GM12864 (cell line): ENCODE measurements at places on chromosomes 12 and 14.

DNA sequence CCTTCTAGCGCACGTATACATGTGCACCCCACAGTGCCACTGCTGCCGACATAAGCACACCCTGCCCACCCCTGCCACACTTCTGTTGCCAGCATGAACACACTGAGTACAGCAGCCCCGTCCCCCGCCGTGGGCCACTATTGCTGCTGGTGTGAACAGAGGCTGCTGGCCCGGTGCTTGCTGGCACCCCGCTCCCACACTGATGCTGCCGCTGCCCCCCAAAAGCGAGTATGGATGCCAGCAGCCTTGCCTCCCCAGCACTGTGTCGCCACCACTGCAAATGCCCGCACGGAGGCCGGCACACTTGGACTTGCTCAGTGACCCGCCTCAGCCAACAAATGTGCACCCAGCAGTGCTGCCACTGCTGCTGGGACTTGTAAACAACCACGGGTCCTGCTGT, 872.4 kb upstream of the ATXN7L3B start:
- DNase-seq = no peak

- DNase-seq = no peak
Measured at GRCh38 chr12:26628234-26628633, 204.8 kb downstream of the ITPR2 start.

- DNase-seq = no peak
Measured at GRCh38 chr14:88911809-88912208, 87.4 kb downstream of the TTC8 start.

GRCh38 chr14:41606282-41606531, 469 bp upstream of the LRFN5 start:
- no peak for DNase-seq

GRCh38 chr12:11793921-11794710, 144.6 kb downstream of the ETV6 start:
- no peak for DNase-seq

DNA sequence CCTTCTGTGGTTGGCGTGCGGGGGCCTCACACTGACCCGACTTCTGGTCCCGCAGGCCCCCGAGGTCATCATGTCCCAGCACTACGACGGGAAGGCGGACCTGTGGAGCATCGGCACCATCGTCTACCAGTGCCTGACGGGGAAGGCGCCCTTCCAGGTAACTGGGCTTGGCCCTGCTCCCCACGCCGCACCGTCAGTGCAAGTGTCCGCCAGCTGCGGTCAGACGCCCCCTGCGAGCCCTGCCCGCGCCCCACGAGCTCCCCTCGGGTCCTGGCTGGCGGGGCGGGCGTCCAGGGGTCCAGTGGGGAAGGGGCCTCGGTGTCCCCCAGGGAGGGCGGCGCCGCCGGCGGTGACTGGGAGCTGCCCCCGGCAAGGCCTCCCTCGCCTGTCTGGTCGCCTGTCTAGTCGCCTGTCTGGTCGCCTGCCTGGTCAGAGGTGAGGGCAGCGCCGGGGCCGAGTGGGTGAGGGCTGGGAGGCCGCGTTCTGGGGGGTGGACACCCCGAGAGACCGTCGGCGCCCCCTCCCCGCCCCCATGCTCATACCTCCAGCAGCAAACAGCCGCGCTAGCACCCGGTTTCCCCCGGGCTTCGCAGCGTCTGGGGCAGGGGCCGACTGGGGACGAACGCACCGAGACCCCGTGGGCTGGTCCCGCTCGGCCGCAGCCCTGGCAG, 14.8 kb downstream of the ULK1 start:
- DNase-seq = no peak

DNA sequence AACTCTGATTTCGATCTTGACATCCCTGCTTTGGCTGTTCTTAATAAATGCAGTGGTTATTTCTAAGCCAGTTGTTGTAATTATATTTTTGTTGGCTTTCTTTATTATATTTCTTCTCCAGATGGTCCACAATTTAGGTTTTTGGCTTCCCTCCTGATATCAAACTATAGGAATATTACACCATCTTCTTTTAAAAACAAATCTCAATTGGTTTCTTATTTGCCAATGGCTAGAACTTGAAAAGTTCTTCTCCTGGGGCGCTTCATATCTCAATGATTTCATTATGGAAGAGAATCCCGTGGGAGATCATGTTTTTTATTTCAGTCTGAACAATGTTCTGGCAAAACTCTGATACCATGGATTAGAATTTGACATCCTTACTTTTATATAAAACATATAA, 292.3 kb downstream of the FLRT2 start:
- DNase-seq = no peak

GRCh38 chr12:109125791-109126190, 9.4 kb downstream of the ACACB start:
- no peak for DNase-seq

DNA sequence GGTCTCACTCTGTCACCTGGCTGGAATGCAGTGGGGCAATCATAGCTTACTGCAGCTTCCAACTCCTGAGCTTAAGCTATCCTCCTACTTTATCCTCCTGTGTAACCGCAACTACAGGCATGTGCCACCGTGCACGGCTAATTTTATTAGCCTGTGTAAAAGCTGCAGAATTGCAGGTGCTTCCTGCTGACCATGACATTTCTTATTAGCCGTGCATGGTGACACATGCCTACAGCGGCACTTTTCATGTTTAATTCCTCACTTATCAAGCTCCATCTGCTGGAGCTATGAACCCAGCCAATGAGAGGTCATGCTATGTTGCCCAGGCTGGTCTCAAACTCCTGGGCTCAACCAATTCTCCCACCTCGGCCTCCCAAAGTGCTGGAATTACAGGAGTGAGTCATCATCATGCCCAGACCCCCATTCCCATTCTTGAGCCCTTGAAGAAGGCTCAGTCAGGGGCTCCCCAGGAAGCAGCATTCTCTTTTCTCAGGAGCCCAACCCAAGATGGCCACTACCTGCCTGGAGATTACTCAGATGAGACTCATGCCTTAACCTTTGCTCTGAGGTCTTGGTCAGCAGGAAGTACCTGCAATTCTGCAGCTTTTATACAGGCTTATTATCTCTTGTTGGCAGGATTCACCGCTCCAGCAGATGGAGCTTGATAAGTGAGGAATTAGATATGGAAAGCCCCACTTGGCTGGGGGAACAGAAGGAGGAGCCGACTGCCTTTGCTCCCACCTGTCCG, 503.2 kb downstream of the MED13L start:
- DNase-seq = no peak

GRCh38 chr12:124713436-124714082, 146.1 kb upstream of the NCOR2 start:
- peak; percentile 79 for DNase-seq

- no peak for DNase-seq
Measured at GRCh38 chr12:17148706-17149105, 542.7 kb upstream of the LMO3 start.

- DNase-seq = no peak
Measured at GRCh38 chr12:11824736-11825135, 175.3 kb downstream of the ETV6 start.

- no peak for DNase-seq
Measured at GRCh38 chr12:27937768-27938167, 34.8 kb downstream of the PTHLH start.

DNA sequence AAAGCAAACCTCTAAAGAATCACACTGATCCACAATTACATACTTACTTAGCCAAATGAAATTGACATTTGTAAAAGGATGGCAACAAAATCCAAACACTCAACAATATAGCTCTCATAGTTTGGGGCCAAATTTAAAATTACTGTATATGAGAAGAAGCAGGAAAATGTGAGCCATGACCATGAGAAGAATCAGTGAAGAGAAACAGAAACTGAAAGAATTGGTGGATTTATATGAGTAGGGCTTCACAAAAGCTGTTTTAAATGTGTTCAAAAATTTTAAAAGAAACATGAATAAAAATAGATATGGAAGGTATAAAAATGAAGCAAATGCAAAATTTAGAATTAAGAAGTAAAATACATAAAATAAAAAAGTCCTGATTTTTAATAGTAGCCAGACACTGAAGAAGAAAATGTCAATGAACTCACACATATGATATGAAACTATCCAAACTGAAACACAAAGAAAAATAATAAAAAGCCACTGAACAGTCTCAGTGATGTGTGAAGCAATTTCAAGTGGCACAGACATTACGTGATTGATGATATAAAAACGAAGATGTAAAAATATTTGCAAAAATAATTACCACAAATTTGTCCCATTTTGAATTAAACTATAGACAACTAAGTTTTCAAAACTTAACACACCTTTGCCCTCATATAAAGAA, 87.9 kb upstream of the MDGA2 start:
- DNase-seq = no peak

- DNase-seq = peak; percentile 1
Measured at GRCh38 chr12:17992002-17992656, 97.9 kb downstream of the RERGL start.

- DNase-seq = no peak
Measured at GRCh38 chr14:104656014-104656714, 33.3 kb upstream of the INF2 start.

GRCh38 chr12:48366131-48366530, 15.4 kb upstream of the ZNF641 start:
- DNase-seq = no peak

DNA sequence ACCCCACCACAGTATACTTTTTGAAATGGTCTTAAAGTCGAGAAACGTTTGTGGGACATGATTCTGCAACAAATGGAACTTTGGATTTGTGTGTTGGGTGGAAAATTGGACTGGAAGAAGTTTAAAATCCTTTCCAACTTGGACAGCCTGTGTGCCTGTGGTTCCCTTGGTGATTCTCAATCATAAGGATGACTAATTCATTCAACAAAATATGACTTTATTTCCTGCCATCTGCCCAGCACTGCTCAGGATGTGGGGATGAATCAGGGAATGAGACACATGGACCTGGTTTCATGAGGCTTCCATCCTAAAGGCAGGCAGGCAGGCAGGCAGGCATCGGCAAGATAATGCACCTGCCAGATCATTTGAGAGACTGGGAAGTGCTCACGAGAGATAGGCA, 57.3 kb upstream of the TMEM132D start:
- DNase-seq = no peak

- no peak for DNase-seq
Measured at GRCh38 chr12:30805959-30806358, 51.2 kb upstream of the CAPRIN2 start.

GRCh38 chr12:66453844-66454243, 151.6 kb downstream of the HELB start:
- peak; percentile 15 for DNase-seq

DNA sequence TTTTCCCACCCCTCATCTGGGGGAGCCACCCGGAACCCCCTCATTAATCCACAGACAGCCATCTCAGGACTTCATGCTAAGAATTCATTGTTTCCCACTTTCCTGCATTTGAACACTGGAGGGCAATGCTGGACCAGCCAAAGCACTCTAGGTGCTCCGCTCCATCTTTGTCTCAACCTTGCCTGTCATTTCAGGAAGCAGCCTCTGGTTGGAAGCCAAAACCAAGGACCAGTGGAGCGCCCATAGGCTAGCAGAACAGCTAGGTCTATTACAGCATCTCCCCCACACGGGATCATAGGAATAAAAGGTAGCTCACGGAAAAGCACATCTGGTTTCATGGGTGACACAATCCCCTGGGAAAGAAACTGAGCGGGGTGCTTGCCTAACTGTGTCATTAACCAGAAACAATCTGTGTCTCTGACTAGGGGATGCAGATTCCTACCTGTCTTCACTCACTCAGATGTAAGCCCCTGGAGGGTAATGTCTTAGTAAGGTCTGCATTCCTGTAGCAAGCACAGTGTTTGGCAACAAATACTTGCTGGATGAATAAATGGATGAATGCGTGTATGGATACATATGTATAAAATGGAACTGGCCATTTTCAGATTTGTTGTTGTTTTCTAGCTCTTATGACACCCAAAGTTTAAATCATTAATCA, 197.0 kb downstream of the DAD1 start:
- peak; percentile 73 for DNase-seq

GRCh38 chr12:113066813-113067400, 10.4 kb downstream of the DTX1 start:
- no peak for DNase-seq

- no peak for DNase-seq
Measured at GRCh38 chr12:2169489-2169888, 116.7 kb downstream of the CACNA1C start.

DNA sequence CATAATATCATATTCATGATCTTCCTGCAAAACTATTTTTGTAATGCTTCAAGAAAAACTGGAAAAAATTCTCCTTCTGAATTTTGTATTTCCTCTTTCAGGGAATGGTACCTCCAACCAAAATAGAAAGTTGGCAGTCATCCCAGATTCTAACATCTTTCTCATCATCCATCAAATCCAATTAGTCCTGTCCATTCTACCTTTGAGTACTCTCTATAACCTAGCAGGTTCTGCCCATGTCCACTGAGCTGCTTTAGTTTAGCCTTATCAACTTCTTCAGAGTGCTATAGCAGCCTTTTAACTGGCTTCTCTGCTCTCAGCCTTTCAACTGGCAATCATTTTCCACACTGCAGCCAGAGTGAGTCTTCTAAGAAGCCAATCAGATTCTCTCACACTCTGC, 236.2 kb downstream of the AKAP6 start:
- no peak for DNase-seq

GRCh38 chr12:20140751-20141150, 227.6 kb upstream of the PDE3A start:
- no peak for DNase-seq

GRCh38 chr12:120388691-120389481, 19.9 kb upstream of the MSI1 start:
- no peak for DNase-seq

DNA sequence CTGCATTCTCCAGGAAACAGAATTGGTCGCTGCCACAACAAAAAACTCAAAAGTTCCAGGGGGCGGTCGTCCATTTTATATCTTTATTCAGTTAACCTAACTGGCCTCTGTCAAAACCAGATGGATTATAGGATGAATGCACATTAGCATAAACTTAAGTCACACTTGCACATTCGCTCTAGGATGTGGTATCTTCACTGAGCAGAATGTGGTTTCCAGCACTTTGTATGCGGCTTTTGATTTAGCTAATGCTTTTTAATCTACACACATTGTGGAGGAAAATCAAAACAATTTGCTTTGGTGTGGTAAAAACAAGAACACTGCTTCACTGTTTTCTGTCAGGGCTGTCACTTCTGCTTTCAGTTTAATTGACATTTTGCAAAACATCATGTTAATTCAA, 4.5 kb downstream of the TAS2R50 start:
- no peak for DNase-seq

- DNase-seq = no peak
Measured at GRCh38 chr12:47967461-47968321, 4.3 kb downstream of the TMEM106C start.

- no peak for DNase-seq
Measured at GRCh38 chr12:98438656-98439230, 76.6 kb upstream of the TMPO start.
